Pulmonary artery endothelial cell (primary cell): ENCODE measurements at places on chromosomes 16 and 17.

- DNase-seq, result no peak
These were observed 486.2 kb upstream of the RBFOX1 start for GRCh38 chr16:6846452-6846851.

GRCh38 chr17:12664894-12665262 is 812 bp upstream of the MYOCD start:
- no peak for DNase-seq

GRCh38 chr17:57755480-57756070 is 10.5 kb upstream of the CCDC182 start:
- DNase-seq, result no peak

DNA sequence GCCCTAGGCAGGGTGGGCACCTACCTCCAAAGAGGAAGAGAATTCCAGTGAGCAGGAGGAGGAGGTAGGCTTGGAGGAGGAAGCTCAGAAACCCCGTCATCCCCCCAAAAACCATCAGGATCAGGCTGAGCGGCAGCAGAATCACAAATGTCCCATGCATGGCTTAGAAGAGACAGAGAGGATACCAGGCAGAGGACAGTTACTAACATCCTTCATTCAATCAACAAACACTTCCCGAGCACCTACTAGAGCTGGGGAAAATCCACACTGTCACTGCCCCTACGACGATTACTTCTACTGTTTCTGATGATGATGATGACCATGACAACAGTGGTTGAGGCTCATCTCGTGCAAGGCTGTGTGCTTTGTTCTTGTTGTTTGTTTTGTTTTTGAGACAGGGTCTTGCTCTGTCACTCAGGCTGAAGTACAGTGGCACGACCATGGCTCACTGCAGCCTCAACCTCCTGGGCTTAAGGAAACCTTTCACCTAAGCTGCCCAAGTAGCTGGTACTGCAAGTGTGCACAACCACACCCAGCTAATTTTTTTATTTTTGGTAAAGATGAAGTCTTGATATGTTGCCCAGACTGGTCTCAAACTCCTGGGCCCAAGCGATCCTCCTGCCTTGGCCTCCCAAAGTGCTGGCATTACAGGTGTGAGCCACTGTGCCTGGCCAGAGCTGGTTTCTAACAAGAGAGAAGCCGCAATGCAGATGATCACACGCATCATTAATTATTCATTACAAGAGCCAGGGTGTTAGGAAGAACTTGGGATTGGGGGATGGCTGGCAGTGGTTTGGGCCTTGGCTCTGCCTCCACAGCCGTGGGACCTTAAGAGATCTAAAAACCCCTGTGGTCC is 18.0 kb downstream of the TMEM114 start:
- DNase-seq, result no peak

- no peak for DNase-seq
These were observed 22.8 kb downstream of the RAB40B start for GRCh38 chr17:82675476-82676245.

- DNase-seq, result no peak
These were observed 18.4 kb upstream of the EXOSC6 start for GRCh38 chr16:70270176-70270575.

DNA sequence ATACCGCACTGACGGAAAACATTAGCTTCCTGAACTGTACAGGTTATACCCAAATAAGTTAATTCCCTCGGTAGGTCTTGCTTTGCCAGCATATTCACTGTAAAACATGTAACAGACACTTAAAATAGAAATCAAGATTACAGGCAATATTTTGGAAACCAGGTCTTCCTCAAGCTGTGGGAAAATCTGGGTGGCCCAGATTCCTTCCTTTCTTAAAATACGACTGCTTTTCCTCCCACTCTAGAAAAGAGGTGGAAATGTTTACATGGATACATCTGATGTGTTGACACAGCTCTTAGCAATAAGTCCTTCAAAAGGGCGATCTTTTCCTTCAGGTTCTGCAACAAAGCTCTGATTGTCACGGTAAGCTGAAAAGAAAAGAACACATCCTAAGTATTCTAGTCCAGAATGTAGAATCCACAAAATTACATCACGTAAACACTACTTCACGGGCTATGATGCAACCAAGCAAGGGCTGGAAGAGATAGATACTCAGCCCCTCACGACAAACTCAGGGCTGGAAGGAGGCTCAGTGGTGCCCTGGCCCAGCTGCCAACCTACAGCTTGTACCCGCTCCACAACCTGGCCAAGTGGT is 18.4 kb downstream of the STX8 start:
- no peak for DNase-seq

GRCh38 chr16:54431041-54431996 is 144.7 kb upstream of the IRX3 start:
- no peak for DNase-seq

DNA sequence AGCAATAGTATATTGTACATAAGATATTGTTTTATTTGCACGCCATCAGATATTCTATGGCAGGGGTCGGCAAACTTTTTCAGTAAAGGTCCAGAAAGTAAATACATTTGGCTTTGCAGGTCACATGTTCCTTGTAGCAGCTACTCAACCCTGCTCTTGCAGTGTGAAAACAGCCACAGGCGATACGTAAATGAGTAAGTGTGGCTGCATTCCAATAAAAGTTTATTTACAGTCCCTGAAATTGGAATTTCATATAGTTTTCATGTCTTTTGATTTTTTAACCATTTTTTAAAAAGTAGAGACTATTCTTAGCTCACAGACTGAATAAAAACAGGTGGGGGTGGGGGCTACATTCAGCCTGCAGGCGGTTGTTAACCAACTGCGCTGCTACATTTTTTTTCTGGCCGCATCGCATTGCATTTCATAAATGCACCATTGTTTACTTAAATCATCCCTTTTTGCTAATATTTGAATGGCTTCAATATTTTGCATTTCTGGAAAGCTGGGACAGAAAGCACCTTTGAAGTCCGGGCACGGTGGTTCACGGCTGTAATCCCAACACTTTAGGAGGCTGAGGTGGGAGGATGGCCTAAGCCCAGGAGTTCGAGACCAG is 50.5 kb upstream of the HAPSTR1 start:
- no peak for DNase-seq

- DNase-seq, result no peak
These were observed 31.7 kb upstream of the CDH11 start for GRCh38 chr16:65153365-65154105.

DNA sequence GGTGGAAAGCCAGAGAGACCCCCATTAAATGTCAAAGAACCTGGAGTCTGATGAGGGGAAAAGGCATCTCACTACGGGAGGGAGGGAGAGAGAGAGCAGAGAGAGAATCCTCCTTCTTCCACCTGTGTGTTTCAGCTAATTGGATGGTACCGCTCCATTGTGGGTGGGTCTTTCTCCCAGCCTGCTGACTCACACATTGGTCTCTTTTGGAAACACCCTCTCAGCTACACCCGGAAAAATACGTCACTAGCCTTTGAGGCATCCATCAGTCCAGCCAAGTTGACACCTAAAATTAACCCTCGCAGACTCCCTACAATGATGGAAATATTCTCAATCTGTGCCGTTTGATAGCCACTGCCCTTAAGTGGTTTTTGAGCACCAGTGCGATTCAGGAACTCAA is 100.4 kb downstream of the ELAC2 start:
- DNase-seq, result no peak

GRCh38 chr16:2512735-2513404 is 882 bp upstream of the ATP6V0C start:
- DNase-seq, result no peak
